ENCODE measurements at places on chromosomes 7 and 10. TPM values are rescaled to one million over a fixed set of nuclear protein-coding genes. Genes with fewer than 3 reads are reported as not detected.

DNA sequence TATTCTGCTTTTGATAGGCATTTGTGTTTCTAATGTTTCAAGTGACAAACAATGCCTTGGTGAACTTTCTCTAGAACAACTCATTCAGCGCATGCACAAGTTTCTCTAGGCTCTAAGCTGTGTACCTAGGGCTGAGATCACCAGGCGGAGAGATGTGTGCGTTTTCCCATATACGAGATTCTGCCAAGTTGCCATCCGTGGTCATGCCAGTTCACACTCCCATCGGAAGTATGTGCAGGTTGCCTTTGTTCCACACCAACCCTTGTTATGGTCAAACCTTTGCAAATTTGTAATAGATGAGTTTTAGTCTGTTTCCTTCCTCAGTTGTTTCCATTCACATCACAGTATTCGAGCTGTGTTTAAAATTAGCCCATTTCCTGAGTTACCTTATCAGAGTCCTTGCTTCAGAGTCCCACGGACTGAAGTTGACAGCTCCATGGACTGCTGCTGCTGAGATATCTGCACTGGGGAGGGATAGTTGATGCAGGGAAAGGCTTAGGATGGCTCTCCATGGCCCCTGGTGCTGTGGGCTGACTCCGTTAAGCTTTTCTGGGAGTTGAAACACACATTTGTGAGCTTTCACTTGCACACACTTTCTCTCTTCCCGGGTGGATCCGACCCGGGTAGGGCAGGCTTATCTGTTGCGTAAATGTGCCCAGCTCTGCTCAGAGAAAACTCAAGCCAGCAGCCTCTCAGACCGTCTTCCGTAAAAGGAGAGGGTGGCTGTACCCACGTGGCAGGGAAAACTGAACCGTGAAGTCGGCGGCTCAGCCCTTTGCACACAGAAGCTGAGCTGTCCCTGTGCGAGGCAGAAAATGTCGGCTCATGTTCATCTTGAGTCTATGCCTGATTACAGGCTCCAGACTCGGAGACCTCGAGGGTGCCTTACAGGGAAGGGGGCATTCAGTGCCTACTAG is 49.4 kb downstream of the HK1 start:
- peak; percentile 91 for DNase-seq

DNA sequence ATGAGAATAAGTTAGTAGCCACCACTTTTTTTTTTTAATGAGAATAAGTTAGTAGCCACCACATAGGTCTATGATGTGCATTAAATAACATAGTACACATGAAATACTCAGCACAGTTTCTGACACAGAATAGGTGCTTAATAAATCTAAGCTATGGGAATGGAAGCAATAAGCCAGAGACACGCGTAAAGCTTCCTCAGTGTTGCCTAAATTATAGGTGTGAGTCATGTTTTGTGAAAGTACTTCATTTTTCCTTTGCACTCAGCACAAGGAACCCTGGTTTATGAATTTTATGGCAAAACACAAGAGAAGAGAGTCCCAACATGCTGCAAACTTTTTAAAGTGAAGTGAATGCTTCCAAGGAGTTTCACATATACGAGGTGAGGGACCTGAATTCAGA is 267.4 kb downstream of the RNLS start:
- no peak for DNase-seq

GRCh38 chr10:6823770-6824169 is 243.7 kb upstream of the PRKCQ start:
- DNase-seq = no peak

DNA sequence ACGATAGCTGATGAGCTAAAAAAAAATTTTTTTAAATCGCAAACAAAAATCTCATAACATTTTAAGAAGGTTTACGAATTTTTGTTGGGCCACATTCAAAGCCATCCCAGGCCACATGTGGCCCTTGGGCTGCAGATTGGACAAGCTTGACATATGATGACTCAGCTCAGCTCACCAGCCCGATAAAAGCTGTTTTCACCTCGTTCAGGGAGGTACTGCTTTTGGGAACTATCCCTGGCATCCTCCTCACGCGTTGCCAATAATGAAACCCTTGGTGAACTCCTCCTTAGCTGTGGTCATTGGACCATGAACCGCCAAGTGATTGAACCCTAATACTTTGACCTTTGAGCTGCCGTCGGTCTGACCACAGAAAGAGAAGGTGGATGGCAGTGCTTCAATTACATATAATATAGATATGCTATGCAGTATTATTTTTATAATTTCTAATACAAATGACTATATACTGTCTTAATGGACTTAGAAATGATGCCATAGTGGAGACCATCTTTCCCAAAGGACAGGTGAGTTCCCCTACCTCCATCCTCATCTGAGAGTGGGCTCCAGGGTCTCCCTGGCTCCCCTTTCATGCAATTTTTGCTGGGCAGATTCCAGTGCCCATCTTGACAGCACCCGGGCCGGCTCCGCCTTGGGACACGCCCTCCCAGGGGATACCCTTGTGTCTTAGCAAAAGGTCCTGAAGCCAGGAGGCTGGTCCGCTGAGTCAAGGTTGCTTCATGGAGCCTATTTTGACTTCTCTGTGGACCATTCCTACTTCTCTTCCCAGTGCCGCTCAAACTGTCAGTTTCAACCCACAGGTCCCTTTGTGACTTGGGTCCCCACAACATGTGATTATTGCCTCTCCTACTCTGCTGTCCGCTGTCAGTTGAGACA is 707.2 kb downstream of the PARD3 start:
- no peak for DNase-seq

Gene IL6
- total RNA-seq = not detected

GRCh38 chr10:8618834-8619233 is 564.3 kb downstream of the GATA3 start:
- no peak for DNase-seq

- no peak for DNase-seq
Measured at GRCh38 chr7:66183700-66184099, 21.4 kb upstream of the TPST1 start.

- no peak for DNase-seq
Measured at GRCh38 chr10:36771725-36772124, 353.7 kb upstream of the ANKRD30A start.

DNA sequence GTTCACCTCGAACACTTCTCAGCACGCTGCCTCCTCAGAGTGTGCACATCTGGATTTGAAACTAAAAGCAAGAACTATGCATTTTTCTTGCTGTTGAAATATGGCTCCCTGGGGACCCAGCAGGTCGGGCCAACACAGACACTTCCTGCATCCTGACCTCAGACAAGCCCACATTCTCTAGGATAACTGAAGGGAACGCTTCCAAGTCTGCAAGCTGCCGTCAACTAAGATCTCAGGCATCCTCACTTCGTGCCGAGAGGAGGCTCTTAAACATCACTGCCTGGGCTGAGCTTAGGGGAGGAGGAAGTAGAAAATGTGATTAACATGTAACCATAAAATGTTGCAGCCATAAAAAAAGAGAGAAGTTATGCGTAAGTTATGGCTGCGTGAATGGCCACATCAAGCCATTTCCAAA is 65.5 kb downstream of the PYROXD2 start:
- peak; percentile 63 for DNase-seq

GRCh38 chr10:111109501-111110242 is 32.8 kb downstream of the ADRA2A start:
- DNase-seq = no peak

GRCh38 chr7:155477476-155477875 is 19.5 kb downstream of the EN2 start:
- no peak for DNase-seq

DNA sequence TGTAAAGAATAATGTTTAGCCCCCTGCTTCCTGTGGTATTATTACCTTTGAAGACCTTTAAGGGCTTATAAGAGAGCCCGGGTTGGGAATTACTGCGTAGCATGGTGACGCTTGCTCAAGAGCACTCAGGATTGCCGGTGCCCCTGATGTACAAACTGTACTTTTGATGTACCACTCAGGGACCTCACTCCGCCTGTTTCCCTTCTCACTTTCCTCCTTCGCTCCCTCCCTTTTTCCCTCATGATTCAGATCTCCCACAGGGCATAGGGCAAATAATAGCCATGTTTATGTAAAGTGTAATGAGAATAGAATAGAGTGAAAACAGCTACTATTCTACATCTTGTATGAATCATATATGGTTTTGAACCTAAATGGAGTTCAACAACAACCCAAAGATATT is 77.8 kb upstream of the PDCD4 start:
- peak; percentile 48 for DNase-seq

Gene AKR1C2
- 22.7 TPM for total RNA-seq

DNA sequence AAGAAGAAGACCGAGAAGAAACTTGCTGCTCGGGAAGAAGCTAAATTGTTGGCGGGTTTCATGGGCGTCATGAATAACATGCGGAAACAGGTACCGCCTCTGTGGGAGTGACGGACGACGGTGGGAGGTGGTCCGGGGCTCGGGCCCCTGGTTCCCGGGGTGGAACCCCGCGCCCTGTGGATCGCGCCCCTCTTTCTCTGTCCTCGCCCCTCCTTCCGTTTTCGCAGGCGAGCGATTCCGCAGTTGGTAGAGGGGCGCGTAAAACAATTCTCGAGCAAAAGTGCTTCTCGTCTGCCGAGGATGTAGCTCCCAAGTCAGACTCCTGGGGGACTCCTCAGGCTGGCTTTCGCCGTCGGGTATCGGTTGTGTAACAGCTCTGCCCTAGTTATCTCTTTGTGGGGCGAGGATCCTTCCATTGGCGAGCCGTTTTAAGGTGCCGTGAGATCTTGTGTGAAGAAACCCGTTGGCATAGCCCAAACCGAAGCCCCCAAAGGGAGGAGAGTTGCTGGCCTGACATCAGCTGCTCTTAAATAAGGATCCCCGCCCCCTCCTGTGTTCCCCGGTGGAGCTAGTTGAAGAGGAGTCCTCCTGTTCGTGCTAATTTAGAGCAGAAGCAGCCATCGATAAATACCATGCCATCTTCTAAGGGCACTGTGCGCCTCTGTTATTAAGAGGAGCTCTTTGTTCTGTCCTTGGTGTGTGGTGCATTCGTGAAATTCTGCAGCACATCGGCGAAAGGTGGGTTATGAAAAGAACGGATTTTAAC is 655 bp downstream of the KLHL7 start:
- peak; percentile 87 for DNase-seq

Gene SPDYE1
- not detected for total RNA-seq

- peak; percentile 81 for DNase-seq
Measured at GRCh38 chr7:150946421-150947240, 31.5 kb downstream of the KCNH2 start.

GRCh38 chr7:134320201-134320600 is 3.5 kb upstream of the SLC35B4 start:
- no peak for DNase-seq

DNA sequence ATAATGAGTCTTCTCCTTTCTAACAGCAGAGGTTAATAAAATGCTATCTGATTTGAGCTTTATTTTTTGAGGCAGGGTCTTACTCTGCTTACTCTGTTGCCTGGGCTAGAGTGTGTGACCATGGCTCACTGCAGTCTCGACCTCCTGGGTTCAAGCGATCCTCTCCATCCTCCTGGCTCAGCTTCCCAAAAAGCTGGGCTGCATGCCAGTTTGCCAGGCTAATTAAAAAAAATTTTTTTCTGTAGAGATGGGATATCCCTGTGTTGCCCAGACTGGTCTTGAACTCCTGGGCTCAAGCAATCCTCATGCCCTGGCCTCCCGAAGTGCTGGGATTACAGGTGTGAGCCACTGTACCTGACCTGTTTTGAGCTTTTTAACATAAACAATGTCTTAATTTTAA is 56.7 kb downstream of the SCD start:
- DNase-seq = no peak

GRCh38 chr7:105097619-105098018 is 83.6 kb downstream of the KMT2E start:
- no peak for DNase-seq

DNA sequence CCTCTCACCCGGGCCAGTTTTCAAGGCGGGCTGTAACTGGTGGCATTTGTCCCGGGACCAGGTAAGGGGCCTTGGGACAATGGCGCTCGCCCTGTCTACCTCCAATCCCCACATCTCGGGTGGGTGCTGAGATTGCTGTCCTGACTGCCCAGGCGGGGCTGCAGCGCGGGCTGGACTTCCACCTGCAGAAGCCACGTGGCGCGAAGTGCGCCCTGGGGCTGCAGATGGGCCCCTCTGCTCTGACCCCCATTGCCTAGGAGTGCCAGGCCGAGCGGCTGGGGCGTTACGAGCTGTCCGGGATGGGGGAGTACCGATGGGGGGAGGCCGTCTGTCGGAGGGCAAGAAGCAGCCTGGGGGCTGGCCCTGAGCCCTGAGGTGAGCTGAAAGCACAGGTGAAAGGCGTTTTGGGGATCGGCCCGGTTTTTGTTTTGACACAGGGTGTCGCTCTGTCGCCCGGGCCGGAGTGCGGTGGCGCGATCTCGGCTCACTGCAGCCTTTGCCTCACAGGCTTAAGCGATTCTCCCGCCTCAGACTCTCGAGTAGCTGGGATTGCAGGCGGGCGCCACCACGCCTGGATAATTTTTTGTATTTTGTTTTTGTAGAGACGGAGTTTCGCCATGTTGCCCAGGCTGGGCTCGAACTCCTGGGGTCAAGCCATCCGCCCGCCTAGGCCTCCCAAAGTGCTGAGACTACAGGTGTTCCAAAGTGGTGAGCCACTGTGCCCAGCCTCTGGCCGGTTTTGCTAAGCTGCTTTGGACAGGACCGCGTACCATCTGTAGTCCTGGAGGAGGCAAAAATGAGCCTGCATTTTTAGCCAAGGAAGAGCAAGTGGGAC is at the start of gene SFXN2:
TSS of gene SFXN2 (plus strand) at position 16 of the 835 bp plus-strand sequence. CDS start 12,001 bp downstream, outside the sequence.
- peak; percentile 89 for DNase-seq

Gene FAM131B
- total RNA-seq = 1.4 TPM

- DNase-seq = no peak
Measured at GRCh38 chr7:135215698-135216097, 4.4 kb upstream of the WDR91 start.

Gene ASL
- 14.6 TPM for total RNA-seq

Gene HMX2
- total RNA-seq = not detected

- DNase-seq = no peak
Measured at GRCh38 chr10:112295853-112296830, 12.9 kb downstream of the TECTB start.

- no peak for DNase-seq
Measured at GRCh38 chr10:17914169-17915045, 37.3 kb upstream of the SLC39A12 start.

DNA sequence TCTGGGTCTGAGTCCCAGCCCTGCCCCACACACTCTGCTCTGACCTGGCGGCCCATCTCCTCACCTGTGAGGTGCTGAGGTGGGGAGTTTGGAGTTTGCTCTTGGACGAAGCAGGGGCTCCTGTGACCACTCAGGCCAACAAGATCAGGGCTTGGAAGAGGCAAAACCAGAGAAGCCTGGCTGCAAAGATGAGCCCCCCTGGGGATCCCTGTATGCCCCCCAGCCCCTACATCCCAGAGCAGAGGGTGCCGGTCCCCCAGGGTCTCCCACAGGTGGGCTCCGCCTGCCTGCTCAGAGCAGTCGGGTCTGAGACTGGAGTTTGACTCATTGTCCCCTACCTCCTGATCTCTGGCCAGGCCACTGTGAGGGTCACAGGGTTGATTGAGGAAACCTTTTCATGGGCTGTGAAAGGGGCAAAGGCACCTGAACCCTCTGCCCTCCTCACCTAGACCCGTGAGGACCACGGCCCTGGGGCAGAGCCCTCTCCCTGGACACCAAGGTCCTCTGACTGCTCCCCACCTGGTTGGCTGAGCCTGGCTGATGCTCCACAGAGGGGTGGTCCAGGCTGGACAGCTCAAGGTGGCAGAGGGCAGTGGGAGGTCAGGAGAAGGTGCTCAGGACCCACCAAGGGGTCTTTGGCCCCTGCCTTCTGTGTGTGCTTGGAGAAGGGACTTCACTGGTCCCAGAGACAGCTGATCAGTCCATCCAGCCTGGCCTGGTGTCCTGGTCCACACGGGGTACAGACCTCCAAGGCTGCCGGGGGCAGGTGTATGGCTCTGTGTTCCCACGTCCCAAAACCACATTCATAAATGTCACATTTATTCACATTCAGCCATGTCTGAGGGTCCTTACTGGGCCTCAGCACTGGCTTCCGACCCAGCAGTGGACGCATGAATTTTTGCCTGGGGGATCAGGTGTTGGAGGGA is 9.1 kb upstream of the SCART1 start:
- peak; percentile 8 for DNase-seq
